RPMI7951 (cell line): ENCODE measurements at places on chromosomes 11 and 22. TPM values are rescaled to one million over a fixed set of nuclear protein-coding genes. Genes with fewer than 3 reads are reported as not detected.

DNA sequence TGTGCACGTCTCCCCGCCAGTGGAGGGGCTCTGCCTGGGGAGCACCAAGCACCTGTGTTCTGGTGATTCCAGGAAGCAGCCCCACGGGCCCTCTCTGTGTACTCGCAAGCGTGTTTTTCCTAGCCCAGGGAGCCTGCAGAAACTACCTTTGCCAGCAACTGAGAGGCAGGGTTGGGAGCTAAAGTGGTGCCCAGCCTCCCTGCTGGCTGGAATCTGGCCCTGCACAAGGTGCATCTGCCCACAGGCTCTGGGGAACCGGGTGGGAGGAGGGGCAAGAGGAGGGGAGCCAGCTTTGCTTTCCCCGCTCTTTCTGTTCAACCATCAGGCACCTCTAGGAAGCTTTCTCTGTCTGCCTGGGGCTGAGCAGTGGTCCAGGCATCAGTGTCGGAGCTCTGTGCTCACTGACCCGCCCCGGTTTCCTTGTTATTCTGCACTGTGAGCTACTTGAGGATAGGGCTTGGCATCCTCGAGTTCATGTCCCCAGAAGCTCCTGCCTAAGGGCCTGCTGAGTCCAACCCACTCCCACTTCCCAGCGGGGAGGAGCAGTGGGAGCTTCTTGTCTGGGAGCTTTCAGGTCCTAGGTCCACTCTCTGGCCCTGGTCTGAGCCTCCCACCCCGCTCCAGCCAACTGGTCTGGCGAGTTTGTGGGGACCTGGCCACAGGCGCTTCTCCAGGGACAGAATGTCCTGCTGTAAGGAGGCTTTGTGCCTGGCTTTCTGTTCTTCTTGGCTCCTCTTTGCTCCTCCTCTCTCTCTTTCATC, 14.9 kb downstream of the DAGLA start:
- DNase-seq, result no peak

GRCh38 chr11:100948936-100949335, 180.7 kb downstream of the PGR start:
- no peak for DNase-seq

DNA sequence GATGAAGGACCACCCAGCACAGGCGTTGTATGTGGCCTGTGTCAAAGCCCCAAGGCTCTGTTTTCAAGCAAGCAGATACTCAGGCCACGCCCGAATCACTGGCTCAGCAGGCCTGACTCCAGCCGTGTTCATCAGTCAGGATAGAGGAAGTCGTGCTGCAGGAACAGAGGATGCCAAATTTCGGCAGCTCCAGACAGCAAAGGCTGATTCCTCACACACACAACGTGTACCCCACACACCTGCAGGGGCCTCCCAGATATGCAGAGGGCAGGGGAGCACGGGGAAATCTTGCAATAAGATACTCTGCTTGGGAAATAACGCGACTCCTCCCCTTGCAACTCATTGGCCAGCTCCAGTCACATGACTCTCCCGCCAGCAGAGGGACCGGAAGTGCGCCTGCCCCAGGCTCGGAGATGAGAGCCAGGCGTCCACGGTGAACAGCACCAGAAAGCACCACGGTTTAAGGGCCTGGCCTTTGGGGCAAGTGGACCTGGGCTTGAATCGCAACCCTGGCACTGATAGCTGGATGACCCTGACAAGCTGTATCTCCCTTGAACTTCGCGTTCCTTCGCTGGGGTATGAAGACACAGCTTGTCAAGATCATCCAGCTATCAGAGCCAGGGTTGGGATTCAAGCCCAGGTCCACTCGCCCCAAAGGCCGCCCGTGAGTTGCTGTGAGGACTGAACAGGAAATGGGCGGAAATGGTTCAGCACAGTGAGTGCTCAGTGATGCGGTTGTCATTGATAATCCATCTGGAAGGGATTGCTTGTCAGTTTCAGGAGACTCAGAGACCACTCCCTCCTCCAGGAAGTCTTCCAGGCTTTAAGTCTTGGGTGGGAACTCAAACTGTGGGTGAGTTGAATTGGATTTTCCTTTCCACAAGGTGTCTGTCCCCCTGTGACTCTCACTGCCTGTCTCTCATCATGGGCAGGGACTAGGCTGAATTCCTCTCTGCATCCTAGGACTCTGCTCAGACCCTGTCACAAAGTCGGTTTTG, 88.5 kb downstream of the MYEOV start:
- DNase-seq, result peak; percentile 55

DNA sequence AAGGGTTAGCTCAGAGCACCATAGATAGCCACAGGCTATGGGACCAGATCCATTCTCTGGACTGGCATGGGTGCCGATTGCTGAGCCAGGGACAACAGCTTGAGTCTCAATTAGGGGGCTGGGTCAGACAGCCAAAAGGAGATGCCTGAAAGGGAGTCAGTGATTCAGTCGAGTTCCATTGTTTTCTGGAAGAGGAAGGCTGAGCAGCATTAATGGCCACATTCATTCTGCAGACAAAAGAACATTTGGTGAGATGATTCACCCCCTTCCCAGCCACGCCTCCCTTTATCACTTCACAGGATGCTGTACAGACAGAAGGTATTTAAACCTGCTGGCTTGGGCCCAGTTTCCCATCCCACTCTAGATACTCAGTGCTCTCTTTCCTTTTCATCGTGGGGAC, 131.9 kb downstream of the ADAMTS15 start:
- peak; percentile 95 for DNase-seq

- no peak for DNase-seq
Measured at GRCh38 chr22:28812516-28812915, 12.1 kb upstream of the XBP1 start.

Gene ANKK1
- total RNA-seq, result 0.20 and 0.24 TPM in 2 replicates

Gene PKDREJ
- under 0.01 TPM in 1 of 2 replicates, not detected in the other for total RNA-seq
